Right atrium auricular region (tissue), 2 donors: ENCODE measurements at places on chromosomes 13 and 19.

- no peak for DNase-seq
Observed at GRCh38 chr13:32079587-32079986, 48.0 kb downstream of the FRY start.

DNA sequence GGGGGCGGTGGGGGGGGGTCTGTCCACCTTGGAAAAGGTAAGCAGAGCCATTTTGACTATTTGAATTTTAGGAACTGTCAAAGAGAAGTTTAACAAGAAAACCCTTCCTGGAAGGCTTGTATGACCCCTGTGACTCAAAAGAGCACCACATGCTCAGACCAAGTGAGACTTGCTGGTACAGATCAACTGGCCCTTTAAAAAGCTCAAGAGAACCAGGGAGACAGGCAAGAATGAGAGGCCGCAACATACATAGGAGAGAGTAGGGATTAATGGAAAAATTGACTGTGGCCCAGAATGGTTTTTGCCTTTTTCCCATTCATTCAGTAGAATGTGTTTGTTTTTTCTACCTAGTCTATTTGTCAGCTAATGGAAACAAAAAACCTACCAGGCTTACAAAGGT lies 26.2 kb upstream of the ATP8A2 start:
- DNase-seq: no peak

- no peak for DNase-seq
Observed at GRCh38 chr13:26051657-26052311, at the start of gene SHISA2. Gene SHISA2, minus strand, starts transcription at chr13:26052016. Its CDS starts 1,041 bp downstream, at chr13:26050975.

- no peak for DNase-seq
Observed at GRCh38 chr13:94318418-94318817, 161.1 kb downstream of the DCT start.

DNA sequence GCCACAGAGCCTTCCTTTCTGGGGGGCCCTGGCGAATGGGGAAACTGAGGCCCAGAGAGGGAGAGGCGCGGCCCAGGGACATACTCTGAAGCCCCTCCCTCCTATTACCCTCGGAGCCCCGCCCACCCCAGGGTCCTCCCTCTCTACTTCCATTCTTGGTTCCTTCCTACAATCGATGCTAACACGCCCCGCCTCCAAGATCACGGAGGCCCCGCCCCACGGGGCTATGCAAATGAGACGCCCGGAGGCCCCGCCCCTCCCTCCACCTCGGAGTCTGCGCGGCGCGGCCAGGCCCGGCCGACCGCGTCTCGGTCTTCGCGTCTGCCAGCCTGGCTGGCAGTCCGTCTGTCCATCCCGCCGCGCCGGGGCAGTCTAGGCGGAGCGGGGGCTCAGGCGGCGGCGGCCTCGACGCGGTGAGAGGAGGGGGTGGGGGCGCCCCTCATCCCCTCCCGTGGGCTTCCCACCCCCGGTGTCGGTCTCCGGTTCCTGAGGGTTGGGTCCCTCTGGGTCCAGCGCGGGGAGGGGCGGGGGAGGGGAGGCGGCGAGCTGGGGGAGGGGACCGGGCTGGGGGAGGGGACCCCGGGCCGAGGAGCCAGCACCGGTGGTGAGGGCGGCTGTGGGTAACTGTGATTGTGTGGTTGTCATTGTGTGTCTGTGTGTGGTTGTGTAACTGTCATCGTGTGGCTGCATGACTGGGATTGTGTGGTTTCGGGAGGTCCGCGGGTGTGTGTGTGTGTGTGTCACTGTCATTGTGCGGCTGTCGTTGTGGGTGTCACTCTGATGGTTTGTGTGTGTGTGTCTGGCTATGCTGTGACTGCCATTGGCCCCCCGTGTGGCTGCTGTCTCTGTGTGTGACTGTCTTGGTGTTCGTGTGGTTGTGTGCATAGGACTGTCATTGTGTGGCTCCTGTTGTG lies at the start of gene PLPPR2:
PLPPR2 (plus strand) TSS at position 273 of the 914 bp plus-strand sequence. CDS start 2,242 bp downstream, outside the sequence.
- DNase-seq: peak; percentile 96

- no peak for DNase-seq
Observed at GRCh38 chr19:30228835-30229524, 143.2 kb upstream of the ZNF536 start.

GRCh38 chr19:17847538-17848366 lies at the start of gene JAK3:
Gene JAK3, minus strand, starts transcription at chr19:17847982. Its CDS starts 3,565 bp downstream, at chr19:17844417.
- DNase-seq: no peak

DNA sequence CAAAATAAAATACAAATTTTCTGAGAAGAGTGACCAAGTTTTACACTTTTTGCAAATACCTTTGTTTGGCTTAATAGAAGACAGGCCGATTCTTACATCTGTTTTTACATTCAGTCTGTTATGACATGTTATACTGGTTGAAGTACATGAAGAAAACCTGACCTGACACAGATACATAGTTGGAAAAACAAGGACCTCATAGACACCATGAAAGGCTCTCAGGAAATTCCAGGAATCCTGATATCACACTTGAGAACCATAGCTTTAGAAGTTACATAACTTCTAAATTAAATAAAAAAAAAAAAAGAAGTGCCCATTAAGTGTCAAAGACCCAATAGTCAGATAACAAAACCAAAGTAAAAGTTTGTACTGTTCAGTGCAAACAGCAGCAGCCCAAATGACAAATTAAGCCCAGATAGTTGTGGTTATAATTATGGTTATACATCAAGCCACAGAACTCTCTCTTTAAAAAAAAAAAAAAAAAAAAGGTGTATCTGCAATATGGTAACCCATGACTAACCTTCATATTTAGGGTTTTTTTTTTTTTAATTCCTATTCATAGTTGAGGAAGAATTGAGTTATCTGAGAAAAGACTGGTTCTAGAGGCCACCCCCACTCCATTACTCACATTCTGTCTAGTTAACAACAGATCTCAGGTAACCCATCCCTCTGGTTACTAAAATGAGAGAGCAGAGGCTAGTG lies 19.8 kb downstream of the RBM26 start:
- no peak for DNase-seq

DNA sequence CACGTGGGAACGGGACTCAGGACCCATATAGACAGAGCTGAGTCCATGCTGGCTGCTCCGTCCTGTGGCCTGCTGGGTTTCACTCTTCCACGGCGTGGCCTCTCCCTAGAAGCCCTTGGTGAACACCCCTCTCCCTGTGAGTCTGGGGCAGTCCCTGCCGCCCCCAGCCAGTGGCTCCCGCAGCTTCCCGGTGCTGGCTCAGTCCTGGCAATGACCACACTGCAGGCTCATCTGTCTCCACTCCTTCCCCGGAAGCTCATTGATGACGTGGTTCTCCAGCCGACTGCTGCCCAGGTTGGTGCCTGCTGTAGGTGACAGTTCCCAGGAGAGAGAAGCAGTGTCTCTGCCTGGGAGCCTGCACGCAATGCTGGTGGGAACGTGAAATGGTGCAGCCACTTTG lies 2.1 kb upstream of the TEX29 start:
- no peak for DNase-seq

GRCh38 chr19:16078759-16079707 lies 2.7 kb downstream of the TPM4 start:
- peak; percentile 89 for DNase-seq

DNA sequence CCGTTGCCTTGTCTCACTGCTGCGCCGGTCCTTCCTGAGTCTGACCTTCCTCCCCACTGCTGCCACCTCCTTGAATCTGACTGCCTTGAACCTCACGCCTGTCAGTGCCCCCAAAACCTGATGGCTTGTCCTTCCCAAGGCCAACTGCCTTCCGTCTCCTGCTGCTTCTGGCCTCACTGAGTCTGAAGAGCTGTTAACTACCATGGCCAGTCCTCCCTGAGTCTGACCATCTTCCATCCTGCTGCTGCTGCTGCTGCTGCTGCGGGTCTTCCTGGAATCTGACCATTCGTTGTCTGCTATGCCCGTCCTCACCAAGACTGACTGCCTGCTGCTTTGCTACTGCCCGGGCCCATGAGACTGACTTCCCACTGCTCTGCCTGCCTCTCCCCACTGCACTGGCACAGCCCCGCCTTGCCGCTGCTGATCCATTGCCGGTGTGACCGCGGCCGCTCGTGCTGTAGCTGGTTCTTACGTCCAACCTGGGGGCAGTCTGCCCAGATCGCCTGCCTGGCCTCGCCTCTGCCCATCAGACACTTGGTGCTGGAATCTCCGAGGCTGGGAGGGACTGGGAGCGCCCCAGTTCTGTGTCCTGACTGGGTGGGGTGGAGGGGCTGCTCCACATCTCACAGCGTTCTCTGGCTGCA lies 2.9 kb upstream of the RCN3 start:
- DNase-seq: no peak

DNA sequence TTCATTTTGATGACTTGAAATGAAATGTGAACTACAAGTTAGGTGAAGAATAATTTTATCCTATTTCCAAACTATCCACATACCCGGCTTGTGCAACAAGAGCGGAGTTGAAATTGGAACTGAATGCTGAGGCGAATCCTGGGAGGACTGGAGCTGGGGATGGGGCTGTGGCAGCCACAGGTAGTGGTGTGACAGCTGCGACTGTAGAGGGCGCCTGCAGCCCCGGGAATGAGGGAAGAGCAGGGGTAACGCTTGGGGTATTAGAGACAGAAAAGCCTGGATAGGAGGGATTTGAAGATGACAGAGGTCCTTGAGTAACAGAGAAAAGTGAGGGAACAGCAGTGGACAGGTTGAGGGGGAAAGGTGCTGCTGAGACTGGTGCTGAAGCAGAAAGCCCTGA lies 22.0 kb upstream of the STOML3 start:
- no peak for DNase-seq

GRCh38 chr13:102227741-102228140 lies 174.1 kb downstream of the FGF14 start:
- DNase-seq: no peak

- DNase-seq: no peak
Observed at GRCh38 chr13:92221916-92222315, 823.5 kb downstream of the GPC5 start.

- DNase-seq: no peak
Observed at GRCh38 chr13:44425041-44425814, 51.6 kb downstream of the SERP2 start.

DNA sequence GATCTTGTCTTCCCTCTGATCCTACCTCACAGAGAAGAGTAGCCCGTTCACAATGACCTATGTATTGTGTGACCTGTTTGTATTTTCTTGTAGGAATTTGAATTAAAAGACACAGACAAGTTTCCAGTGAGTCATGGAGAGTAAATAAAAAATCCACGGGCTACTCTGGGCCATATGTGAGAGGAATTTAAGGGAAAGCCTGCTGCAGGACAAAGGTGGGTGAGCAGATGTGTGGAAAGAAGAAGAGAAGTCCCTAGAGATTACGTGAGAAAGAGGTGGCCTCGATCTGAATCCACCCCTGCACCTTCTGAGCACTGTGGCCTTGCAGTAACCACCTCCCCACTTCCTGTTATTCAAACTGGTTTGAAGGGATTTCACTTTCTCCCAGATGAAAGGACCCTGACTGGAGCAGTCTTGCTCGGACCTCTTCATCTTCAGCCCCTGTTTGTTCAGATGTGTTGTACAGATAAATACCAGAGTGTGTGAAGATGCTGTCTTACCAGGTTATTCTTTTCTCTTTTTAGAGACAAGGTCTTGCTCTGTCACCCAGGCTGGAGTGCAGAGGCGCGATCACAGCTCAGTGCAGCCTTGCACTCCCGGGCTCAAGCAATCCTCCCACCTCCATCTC lies 205.4 kb downstream of the PDS5B start:
- DNase-seq: no peak

DNA sequence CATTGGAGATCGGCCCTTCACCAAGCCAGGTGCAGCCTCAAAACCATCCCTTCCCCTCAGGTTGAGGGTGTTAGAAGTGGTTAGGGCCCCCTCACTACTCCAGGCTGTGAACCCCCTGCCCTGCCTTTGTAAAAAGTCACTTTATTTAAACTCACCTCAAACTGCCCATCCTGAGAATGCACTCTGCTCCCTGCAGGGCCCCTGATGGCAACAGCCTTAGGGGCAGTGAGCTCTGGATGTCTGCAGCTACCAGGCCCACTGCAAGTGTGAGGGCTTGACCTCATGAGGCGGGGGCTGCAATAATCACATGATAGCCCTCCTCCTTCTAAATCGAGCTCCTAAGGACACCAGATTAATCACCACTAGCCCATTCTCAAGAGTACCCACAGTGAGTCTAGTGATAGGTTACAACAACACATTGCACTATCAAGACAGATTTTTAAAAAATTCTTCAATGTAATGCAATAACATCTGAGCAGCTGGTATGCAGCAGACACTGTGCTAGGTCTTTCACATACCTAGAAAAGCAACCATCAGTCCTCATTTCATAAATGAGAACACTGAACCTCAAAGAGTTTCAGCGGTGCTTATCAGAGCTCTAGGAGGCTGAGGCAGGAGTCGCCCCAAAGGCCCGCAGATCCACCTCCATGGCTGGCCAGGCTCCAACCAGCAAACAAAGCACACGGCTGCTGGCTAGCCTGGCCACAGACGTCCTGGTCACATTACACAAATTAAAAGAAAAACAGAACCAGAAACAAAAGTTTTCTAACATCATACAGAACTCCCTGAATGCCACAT lies 26.0 kb downstream of the SLC7A1 start:
- no peak for DNase-seq

DNA sequence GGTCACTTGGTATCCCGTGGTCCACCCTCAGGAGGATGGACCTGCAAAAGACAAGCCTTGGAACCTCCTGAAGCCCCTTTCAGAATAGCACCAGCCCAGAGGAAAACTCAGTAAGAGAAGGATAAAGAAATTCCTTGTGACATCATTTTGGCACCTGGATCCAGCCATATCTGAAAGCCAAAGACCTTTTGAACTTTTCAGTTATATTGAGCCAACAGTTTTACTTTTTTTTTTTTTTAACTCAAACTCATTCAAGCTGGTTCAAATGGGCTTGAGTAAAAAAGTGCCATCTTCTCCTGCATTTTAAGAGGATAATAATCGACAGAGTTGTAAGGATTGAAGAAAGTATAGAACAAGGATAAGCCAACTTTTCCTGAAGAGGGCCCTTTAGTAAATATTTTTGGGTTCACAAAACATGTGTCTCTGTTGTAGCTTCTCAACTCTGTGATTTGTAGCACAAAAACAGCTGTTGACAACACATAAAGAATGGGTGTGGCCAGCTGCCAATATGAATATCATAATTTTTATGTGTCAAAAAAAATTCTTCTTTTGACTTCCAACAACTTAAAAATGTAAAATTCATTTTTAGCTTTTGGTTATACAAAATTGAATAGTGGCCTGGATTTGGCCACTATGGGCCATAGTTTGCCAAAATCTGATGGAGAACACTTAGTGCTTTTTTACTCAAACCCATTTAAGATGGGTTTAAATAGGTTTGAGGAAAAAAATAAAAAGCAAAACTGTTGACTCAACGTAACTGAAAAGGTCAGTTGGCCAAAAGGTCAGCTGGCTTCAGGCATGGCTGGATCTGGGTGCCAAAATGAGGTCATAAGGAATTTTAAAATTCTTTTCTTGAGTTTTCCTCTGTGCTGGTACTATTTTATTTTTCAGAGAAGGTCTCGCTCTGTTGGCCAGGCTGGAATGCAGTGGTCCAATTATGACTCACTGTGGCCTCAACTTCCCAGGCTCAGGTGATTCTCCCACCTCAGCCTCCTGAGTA lies 50.7 kb downstream of the ACSBG2 start:
- no peak for DNase-seq
